Ammon's horn (tissue), 1 donor: ENCODE measurements at places on chromosomes 7 and 10.

GRCh38 chr7:127717502-127718339 is 65.7 kb downstream of the SND1 start:
- DNase-seq, result no peak

GRCh38 chr10:116271593-116272439 is 1.2 kb downstream of the GFRA1 start:
- DNase-seq, result no peak

DNA sequence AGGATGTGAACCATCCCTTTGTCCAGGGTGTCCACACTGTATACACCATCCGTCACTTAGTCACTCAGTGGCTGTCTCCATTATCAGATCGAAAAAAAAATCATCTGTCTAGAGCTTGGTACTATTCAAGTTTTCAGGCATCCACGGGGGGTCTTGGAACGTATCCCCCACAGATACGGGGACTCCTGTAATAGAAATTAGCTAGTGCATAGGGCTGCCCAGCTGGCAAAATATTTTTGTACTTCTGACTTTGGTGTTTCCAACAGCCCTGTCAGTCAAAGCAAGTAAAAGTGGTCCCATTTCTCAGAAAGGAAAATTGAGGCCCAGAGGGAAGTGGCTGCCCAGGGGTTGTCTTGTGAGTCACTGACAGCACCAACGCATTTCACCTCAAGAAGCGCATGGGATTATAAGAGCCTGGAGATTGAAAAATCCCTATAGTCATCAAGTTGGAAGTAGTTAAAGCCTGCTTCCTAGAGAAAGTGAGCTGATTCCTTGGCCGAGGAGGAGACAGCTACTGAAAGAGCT is 52.1 kb upstream of the SLC29A3 start:
- no peak for DNase-seq

- DNase-seq, result no peak
Observed at GRCh38 chr7:98200364-98200763, 10.9 kb upstream of the BHLHA15 start.

GRCh38 chr7:43750016-43750887 is 8.2 kb upstream of the BLVRA start:
- DNase-seq, result no peak

DNA sequence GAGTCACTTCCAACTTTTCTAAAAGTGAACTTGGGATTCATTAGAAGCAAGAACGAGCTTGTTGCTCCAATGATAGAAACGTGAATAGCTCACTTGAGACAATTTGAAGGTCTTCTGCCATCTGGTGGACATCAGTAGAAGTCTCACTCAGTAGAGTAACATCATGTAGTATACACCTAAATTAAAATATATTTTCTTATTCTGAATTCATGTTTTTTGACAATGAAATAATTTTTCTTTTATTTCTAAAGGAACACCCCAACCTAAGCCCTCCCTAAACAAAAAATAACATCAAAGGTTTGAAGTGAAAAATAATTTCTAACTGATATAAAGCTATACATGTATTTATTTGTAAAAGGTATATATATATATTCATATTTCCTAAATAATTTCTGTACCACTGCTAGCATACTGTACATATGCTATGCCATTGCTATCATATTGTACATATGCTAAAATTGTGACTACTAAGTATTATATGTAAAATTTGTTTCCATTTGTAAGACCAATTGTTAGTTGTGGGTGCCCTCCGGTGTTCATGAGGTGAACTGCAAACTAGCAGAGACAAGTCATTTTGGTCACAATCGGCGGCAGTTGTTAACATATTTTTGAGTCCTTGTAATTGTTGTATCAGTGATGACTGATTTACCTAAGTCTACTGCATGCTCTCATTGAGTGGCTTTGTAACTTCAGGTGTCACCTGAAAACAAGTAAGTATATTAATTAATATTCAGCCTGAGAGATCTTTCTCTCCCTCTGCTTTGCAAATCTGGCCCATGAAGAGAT is 121.9 kb downstream of the PTPRZ1 start:
- DNase-seq, result peak; percentile 86

- DNase-seq, result peak; percentile 9
Observed at GRCh38 chr7:21617916-21618390, 75.1 kb downstream of the DNAH11 start.

GRCh38 chr10:70592746-70593512 is 9.6 kb downstream of the PRF1 start:
- no peak for DNase-seq

DNA sequence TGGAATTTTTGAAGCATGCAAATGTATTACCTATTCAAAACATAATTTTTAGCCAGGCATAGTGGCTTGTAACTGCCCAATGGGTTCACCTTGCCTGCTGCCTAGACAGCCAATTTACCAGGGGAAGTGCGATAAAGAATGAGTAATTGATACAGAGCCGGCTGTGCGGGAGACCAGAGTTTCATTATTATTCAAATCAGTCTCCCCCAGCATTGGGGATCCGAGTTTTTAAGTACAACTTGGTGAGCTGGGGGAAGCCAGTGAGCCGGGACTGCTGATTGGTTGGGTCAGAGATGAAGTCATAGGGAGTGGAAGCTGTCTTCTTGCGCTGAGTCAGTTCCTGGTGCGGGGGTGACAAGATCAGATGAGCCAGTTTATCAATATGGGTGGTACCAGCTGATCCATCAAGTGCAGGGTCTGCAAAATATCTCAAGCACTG is 29.1 kb upstream of the NRBF2 start:
- no peak for DNase-seq

- DNase-seq, result no peak
Observed at GRCh38 chr10:78578929-78579328, 489.8 kb upstream of the ZMIZ1 start.

DNA sequence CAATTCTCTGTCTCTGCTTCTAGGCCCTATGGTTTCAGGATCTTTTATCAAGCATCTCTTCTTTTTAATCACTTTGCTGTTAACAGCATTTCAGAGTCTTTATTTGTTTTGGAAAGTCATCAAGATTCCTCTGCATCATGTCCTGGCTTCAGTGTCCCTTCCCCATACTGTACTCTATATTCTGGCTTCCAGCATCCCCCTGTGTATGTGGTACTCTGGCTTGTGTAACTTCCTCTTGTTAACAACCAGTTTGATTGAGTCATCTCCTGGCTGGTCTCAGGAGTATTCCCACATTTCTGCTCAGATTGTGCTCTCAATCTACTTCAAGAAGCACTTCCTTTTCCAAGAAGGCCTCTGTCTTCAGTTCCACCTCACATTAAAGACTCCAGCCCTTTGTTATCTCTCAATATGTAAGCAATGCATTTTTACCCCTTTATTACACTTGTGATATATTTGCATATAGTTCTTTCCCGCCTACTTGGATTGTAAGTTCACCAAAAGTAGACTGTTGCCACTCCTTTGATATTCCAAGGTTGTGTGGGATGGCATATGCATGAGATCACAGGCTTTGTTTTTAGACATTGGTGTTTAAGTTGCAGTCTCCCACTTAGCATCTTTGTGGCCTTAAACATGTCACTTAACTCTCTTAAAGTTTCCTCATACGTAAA is 15.1 kb upstream of the ATE1 start:
- no peak for DNase-seq

DNA sequence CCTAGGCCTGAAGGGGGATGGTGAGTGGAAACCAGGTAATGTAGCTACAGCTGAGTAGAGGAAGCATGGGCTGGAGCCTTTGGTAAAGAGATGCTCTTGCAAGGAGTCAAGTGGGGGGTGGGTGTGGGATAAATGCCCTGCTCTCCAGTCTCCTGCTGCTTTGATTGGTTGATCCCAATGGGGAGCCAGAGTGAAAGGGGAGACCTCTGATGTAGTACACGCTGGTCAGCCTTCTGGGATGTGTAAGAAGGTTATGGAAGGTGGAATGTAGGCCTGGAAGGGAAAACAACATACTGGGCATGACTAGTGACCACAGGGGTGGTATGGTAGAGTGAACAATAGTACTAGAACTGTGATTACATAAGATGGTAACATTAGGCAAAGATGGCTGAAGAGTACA is 44.3 kb downstream of the TET1 start:
- DNase-seq, result no peak

GRCh38 chr10:123999261-123999660 is 94.1 kb downstream of the CHST15 start:
- DNase-seq, result peak; percentile 1

DNA sequence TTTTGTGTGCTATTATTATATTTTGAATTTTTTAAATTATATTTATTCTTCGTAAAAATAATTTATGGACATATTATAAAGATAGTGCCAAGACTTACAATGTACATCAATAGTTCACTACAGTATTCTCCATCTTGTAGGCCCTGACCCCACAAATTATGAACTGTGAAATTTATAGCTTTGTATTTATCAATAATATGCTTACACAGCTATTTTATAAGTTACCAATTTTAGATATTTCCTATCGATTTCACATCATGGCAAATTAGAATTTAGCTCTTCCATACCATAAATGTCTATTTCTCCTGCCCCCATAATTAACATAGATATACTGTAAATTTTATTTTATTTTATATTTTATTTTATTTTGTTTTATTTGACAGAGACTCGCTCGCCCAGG is 34.4 kb upstream of the GNAI1 start:
- no peak for DNase-seq

DNA sequence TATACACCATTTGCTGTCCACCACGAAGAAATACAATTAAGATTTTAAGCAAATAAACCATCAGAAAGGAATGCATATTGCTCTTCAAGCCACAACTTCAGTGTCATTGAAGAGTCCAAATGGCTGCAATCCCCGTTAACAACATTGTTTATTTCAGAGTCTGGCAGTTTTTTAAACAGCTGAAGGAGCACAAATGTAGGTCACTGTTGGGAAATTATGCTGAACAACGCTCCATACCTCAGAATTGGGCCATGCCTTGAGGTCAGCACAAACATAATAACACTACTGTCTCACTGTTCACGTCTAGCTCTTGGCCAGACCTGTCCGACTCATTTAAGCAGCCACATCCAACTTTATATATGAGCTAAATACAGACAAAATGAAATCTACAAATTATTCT is 453.9 kb upstream of the GHITM start:
- no peak for DNase-seq

GRCh38 chr10:31630861-31631567 is 297.6 kb downstream of the ARHGAP12 start:
- DNase-seq, result no peak

- DNase-seq, result no peak
Observed at GRCh38 chr10:10961072-10961471, 56.6 kb upstream of the CELF2 start.

DNA sequence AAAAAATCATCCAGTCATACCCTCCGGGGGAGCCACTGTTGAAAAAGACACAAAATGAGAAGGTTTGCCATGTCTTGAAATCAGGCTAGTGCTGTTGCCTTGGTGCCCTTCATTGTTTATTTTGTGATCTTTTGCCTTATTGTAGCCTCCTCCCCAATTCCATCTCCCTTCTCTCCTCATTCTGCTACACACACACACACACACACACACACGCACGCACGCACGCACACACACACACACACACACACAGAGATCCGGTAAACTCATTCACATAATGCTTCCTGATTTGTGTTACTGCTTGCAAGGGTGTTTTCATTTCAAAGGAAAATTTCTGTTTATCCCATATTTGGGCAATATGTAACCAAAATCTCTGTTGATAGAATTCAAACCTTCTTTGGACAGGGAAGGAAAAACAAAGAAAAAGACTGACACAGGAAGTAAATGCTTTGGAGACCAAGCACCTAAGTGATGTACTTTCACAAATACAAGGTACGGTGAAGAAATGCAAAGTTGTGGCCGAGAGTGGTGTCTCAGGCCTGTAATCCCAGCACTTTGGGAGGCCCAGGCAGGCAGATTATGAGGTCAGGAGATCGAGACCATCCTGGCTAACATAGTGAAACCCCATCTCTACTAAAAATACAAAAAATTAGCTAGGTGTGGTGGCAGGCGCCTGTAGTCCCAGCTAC is 141.1 kb upstream of the CDK13 start:
- DNase-seq, result no peak
